Neural progenitor cell (in vitro differentiated cells): ENCODE measurements at places on chromosomes 1 and 21. TPM values are rescaled to one million over a fixed set of nuclear protein-coding genes. Genes with fewer than 3 reads are reported as not detected.

Gene LCE3E
- not detected in 2 replicates for total RNA-seq

Gene RCSD1
- 0.06 TPM in 2 replicates for total RNA-seq

Gene ANKRD65
- 0.15 and 1.7 TPM in 2 replicates for total RNA-seq

Gene CFHR4
- not detected in 2 replicates for total RNA-seq

Gene F13B
- not detected in 2 replicates for total RNA-seq

Gene CYYR1
- total RNA-seq = 24.7 and 25.7 TPM in 2 replicates

Gene PLA2G4A
- 0.81 and 1.0 TPM in 2 replicates for total RNA-seq

Gene MIA3
- total RNA-seq = 31.1 and 46.3 TPM in 2 replicates

GRCh38 chr1:58975888-58976287 lies 192.0 kb upstream of the JUN start:
- DNase-seq = no peak

DNA sequence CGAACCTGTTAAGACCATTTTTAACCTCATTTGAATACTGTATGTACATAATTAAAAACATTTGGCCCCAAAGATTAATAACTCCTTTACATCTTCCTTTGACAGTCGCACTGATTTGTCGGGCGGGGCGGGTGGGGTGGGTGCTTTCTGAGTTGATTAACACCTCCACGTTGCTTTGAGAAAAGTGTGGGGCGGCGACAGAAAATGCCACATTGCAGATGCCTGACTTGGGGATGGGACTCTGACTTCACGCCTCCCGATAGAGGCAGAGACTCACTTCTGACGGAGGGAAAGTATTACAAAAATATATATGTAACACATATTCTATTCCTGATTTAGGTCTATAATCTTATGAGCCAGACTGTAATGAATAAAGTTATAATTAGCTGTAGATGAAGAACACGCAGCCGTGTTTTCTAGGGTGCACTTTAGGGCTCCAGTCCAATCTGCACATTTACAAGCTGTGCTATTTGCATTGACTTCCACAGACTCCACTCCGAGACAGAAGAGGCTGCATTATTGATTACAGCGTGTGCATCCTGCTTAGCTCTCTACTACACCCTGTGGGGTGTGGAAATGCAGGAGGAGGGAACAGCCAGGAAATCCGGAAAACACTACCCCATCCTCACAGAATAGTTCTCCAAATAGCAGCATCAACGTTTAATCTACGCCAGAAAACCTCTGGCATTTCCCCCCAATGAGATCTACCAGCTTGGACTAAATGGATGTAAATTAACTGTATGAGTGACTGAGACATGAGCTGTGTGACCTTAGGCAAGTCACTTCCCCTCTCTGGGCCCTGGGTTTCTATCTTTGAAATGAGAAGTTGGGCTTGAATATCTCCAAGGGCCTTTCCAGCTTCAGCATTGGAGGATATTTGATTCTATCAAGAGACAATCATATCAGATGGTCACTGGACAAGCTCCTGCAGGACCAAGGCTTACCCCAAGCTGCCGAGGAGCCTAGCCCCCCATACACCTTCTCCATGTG lies 308.0 kb downstream of the RRAGC start:
- DNase-seq = no peak

DNA sequence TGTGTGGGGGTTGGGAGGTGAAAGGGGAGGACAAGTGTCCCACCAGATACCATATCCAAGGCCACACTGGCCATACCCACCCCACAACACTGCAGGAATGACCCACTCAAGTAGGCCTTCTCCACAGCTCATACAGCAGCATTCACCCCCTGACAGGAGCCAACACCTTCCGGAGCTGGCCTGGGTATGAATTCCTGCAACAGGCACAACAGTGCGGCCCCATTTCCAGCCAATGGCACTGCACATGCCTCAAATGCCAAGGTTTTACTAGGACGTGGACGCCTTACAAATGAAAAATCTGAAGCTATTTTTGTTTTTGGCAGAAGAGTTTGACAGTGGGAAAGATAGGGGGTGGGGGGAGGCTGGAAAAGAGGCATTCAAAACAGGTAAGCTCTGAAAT lies 2.0 kb downstream of the KCND3 start:
- DNase-seq = no peak

GRCh38 chr1:44270686-44271628 lies 57.7 kb downstream of the DMAP1 start:
- DNase-seq = no peak

GRCh38 chr1:11025618-11026017 lies 13.2 kb downstream of the TARDBP start:
- no peak for DNase-seq

GRCh38 chr1:174556392-174556791 lies 108.6 kb downstream of the GPR52 start:
- DNase-seq = no peak

DNA sequence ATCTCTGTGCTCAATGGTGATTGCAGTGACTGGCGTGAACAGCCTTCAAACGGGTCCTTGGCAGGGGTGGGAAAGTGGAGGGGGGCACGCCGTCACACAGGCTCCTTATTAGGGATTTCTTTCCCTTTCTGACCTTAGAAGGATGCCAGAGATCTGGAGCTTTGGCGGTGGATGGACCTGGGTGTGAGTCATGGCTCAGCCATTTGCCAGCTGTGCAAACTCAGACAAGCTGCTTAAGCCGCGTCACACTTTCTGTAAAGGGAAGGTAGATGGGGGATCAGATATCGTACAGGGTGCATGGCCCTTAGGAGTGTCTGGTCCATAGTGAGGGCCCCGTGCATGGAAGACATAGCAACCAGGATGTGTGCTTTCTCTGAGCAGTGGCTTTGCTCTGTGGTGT lies 48.3 kb upstream of the C1orf174 start:
- DNase-seq = no peak

DNA sequence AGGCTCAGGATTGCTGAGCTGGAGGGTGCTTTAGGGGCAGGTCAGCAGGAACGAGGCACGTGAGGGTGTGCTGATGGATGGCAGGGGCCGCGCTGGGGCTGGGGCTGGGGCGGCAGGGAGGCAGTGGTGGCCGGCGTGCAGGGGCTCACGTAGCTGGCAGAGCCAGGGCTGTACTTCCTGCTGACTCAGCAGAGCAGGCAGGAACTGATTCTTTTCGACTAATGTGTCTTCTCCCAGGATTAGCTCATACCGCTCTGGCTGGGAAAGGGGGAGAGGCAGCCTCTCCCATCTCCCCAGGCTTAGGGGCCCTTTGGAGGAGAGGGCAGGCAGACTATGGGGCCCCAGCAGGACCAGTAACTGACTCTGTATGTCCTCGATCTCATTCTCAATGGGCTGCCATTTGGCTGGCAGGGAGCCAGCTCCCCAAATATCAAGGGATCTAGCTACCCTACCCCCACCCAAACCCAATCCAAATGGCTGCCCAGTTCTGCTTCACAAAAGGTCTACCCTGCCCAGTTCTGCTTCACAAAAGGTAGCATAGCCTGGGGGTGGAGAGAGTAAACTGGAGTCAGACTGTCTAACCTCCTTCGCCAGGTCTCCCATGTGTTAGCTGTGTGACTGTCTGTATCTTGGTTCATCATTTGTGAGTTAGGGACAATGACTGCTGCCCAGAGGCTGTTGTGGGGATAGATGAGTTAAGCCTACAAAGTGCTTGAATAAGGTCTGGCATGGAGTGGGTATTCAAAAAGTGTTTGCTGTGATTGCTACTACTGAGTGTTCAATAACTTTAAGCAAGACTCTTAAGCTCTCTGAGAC lies 100.1 kb upstream of the SLC2A1 start:
- peak; percentile 62 for DNase-seq

DNA sequence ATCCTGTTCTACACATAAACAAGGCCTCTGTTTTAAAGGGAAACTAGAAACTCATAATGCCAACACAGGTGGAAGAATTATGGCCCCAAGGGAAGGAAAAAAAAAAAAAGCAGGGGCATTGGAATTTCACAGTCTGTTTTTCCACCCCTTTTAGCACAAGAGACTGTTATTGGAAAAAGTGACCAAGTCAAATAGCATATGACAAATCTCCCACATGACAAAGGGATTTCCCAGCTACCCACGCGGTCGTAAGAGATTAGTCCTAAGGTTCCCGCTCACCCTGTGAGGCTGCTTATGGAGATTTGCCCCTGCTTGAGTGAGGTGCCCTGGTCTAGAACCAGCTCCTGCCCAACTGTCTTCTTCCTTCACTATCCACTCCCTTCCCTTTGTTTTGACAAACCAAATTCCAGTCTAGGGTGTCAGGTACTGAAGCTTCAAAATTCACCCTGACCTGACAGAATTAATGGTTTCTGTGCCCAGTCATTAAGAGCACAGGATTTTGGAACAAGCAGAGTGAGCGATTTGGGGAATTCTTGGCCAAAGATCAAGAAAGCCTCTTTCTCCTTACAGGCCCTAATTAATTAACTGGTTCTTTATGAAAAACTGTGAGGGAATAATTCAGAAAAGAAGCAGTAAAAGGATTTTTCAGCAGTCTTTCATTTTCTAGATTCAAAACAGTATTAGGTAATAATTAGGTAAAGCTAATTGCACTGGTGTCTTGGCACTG lies 107.3 kb downstream of the NMNAT2 start:
- no peak for DNase-seq

GRCh38 chr1:43284546-43285110 lies 753 bp downstream of the C1orf210 start:
- DNase-seq = no peak

GRCh38 chr1:20742671-20743070 lies 10.2 kb upstream of the SH2D5 start:
- no peak for DNase-seq

GRCh38 chr1:218660678-218661053 lies 315.5 kb downstream of the TGFB2 start:
- DNase-seq = no peak

- DNase-seq = no peak
Measured at GRCh38 chr1:17635276-17635675, 95.8 kb downstream of the ARHGEF10L start.

DNA sequence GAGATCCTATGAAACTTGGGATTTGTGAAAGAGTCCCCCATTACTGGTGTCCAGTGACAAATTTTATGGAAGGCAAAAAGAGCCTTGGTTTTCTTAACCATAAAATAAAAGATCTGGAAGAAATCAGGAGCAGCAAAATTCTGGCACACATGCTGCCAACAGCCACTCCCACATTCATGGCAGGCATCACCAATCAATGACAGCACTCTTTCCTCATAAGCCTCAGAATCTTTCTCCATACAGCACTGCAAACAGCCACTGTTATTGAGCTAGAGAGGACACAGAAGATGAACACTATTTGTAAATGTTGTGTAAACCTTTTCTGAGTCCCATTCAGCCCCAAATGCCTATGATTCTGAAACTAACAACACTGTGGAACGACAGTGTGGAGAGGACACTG lies 162.2 kb downstream of the RRAGC start:
- no peak for DNase-seq

GRCh38 chr1:228098323-228098931 lies 4.7 kb downstream of the C1orf35 start:
- no peak for DNase-seq

- DNase-seq = no peak
Measured at GRCh38 chr1:44733365-44733764, 2.4 kb upstream of the RNU5D-1 start.

- DNase-seq = no peak
Measured at GRCh38 chr21:39175154-39175553, 8.1 kb downstream of the PSMG1 start.

DNA sequence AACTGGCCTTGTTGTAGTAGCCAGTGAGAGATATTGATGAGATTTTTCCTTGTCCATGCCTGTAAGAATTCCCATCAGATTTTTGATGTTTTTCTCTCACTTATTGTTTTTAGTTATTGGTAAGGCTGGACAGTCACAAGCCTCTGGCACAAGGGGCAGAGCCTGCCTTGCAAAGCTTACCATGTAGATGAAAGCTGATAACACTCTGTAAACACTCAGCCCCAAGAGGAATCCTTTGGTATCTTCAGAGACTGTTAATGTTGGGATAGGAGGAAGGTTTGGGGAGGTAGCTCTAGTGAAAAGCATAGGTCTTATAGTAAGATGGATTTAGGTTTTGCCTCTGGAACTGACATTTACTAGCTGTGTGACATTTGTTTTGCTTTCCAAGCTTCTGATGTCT lies 37.7 kb downstream of the MARK1 start:
- no peak for DNase-seq

DNA sequence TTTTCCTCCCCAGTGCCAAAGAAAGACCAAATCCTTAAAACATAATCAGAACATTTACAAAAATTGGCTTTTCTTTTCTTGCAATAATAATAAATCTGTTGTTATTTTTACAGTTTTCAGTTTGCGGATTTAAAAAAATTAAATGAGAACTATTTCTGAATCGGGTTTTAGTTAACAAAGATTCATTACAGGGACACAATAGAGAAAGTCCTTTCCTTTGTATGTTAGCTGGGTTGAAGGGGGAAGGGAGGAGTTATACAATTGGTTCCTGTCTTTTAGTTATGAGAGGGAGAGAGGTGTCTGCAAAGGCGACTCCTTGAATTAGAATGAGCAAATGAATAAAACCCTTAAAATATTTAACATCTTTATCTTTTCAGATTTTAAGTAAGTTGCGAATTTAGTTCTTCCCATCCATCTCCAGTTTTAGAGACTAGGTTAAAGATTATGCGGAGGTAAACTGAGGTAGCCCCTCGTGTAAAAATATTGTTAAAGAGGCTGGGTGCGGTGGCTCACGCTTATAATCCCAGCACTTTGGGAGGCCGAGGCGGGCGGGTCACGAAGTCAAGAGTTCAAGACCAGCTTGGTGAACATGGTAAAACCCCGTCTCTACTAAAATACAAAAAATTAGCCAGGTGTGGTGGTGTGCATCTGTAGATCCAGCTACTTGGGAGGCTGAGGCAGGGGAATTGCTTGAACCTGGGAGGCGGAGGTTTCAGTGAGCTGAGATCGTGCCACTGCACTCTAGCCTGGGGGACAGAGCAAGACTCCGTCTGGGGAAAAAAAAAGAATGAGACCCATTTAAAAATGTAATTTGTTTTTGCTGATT lies 3.9 kb downstream of the SPEN start:
- peak; percentile 60 for DNase-seq

DNA sequence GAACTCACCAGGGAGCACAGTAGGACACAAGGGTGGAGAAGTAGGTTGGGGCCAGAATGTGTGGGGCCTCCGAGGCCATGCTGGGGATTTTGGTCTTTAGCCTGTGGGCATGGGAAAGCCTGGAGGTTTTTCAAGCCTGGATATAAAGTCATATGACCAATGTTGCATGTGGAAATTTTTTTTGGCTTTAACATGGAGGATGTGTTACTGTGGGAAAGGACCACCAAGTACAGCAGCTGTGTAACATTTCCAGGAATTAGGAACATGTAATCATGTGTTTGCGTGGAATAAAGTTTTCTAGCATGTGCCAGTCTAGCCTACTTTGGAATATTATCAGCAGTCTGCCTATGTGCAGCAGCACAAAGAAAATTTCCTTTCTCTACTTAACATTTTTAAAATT lies 78.5 kb downstream of the TNFSF18 start:
- DNase-seq = no peak

- no peak for DNase-seq
Measured at GRCh38 chr1:48033495-48034045, 36.4 kb upstream of the TRABD2B start.

DNA sequence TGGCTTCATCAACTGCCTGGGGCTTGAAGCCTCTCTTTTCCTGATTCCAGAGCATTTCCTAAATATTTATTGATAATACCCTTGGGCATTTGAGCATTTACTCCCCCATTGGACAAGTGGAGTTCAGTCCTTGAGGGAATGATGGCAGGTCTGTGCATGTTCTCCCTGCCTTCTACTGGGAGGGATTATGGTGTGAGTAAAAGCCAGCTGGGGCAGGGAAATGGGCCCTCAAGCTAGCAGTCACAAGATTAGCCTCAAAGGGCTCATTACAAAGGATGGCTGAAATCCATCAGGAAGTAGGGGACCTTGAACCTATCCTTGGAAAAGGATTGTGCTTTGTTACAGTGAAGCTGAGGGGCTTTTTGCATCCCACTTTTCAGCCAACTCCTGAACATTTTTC lies 24.2 kb upstream of the OSBPL9 start:
- DNase-seq = no peak
